ENCODE measurements at places on chromosomes 11 and 22.

- no peak for DNase-seq
These were observed 114.7 kb upstream of the ISX start for GRCh38 chr22:34951212-34951611.

DNA sequence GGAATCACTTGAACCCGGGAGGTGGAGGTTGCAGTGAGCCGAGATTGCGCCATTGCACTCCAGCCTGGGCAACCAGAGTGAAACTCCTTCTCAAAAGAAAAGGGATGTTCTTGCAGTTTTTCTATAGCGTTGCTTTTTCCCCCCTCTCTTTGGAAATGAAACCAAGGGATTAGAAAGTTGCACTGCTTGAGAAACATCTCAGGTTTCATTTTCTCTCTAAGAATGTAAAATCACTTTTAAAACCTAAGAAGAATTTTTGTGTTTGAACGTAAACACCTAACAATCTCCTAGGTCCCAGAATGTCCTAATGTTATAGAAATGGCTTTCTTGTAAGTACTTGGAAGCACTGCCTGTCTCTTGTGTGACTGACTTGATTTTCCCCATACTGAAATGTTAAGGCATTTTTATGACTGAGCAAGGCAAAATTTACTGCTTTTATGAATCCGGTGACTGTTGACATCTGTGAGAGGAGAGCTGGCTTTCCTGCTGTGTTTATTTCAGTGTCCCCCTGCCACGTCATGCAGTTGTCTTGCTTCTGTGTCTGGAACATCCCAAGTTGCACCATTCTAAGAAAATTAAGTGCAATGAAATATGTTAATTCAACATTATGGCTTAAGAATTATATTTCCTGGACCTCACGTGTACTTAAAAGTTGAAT, 37.7 kb downstream of the NF2 start:
- no peak for DNase-seq

DNA sequence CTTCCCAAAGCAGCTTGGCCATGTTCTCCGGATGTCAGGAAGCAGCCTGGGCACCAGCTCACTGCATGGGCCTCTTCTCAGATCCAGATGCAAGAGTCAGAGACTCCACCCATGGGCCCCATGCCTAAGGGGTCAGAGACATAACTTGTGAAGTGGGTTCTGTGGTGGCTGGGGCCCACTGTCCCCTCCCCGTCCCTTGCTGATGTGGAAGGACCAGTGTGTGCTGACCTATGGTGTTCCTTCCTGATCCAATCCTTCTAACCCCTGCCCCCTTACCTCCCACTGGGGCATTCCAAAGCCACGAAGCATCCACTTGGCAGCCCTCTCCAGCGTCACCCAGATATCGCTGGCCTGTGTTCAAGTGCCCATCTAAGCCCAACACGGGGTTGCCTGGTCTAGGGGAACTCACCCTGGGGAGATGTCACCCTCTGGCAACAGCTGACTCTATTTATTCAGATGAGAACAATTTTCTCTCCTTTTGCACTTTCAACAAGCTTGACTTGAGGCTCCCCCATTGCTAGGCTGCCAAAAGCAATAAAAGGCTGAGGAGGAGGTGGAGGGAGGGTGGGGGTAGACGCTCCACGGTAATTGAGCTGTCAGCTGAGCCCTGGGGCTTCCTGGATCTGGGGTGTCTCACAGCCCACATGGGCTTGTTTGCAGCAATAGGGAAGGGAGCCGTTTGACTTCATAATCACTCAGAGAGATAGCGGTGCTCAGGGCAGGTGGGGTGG, 158.5 kb downstream of the ADAMTS15 start:
- no peak for DNase-seq

- DNase-seq = no peak
These were observed 22.0 kb downstream of the MMP20 start for GRCh38 chr11:102603091-102603490.

DNA sequence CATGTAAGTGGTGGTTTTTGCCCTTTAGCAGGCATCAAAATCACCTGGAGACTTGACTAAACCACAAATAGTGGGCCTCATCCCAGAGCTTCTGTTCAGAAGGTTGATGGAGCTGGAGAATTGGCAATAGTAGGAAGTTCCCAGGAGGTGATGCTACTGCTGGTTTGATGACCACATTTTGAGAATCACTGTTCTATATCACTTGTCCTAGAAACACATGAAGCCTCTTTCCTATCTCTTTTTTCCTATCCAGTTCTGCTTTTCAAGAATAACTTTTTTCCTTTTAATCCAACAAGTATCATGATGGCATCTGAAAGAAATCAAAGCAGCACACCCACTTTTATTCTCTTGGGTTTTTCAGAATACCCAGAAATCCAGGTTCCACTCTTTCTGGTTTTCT, at the start of gene OR5D13:
Gene OR5D13, plus strand, starts transcription at position 301 of the 400 bp plus-strand sequence. Its CDS starts 0 bp downstream, at position 301.
- DNase-seq = no peak

GRCh38 chr11:131661132-131661531, 290.7 kb downstream of the NTM start:
- no peak for DNase-seq

DNA sequence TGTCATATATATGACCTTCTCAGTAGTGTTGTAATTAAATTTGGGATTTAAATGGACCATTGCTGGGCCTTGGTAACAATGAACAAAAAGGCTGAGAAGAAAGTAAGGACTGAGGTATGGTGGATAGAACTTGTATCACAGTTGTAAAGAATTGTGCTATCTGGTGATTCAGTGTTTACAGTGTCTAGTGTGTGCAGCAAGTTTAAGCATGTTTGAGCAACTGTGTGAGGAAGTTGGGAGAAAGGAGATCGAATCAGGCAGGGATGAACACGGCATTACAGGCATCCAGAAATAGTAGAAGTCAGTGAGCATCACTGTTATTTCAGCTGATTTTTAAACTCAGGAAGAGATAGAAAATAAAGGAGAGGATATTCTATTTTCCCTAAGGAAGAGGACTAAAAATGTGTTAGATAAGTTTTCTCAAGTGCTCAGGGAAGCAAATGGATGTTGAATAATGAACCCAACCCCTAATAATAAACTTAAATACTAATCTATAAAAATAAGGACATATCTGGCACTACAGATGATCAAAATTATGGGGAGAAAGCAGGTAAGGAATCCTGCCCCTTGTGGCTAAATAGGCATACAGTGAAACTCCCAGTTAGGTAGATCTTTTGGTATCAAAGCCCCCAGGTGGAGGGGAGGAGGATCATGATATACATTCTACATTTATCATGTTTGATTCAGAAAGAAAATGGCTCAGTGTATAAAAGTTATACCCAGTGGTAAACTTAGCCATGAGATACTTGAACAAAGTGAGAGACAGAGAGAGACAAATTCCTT, 361.0 kb upstream of the ANO3 start:
- DNase-seq = no peak

DNA sequence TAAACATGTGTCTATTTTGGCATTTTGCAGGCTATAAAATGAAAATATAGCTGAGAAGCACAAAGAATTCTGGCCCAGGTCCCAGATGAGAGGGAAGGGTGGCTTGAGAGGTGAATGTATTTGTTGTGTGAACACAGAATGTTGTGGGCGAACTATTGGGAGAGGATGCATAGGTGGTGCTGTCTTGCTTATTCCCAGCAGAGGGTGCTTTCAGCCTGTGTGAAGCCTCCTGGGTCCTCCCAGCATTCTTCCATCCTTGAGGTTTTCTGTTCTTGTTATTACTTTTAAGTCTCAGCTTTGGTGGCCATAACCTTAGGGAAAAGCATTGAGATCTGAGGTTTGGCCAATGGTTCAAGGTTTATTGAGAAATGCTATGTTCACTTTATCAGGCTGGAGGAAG, 108.7 kb upstream of the SNX19 start:
- no peak for DNase-seq
